ENCODE measurements at places on chromosomes 7 and 10.

GRCh38 chr7:2336626-2337299 lies 17.9 kb upstream of the EIF3B start:
- DNase-seq: no peak

- DNase-seq: no peak
Observed at GRCh38 chr7:114650491-114650890, 235.9 kb downstream of the FOXP2 start.

DNA sequence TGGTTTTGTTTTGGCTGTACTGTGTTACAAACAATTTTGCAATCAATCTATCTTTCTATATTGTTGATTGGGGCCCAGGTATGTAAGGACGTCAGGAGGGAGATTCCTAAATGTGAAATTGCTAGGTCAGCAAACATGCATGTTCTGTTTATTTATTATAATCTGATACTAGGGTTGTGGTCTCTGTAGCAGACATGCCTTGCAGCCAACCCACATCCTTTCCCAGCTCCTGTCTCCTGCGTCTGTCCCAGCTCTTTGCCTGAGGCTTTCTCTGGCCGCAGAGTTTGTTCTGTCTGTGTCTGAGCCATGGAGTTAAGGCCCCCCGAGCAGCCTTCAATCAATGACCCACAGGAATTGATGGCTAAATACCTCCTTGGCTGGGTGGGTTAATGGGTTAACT lies 124.0 kb upstream of the ZEB1 start:
- DNase-seq: no peak

- DNase-seq: no peak
Observed at GRCh38 chr7:8212638-8213037, 49.3 kb downstream of the ICA1 start.

All from stimulated activated CD8-positive, alpha-beta memory T cell treated with anti-CD3 and anti-CD28 coated beads, Interleukin-7, amount 100 ng/mL, for 4 hours (primary cell).